ENCODE measurements at places on chromosomes 7 and 10.

DNA sequence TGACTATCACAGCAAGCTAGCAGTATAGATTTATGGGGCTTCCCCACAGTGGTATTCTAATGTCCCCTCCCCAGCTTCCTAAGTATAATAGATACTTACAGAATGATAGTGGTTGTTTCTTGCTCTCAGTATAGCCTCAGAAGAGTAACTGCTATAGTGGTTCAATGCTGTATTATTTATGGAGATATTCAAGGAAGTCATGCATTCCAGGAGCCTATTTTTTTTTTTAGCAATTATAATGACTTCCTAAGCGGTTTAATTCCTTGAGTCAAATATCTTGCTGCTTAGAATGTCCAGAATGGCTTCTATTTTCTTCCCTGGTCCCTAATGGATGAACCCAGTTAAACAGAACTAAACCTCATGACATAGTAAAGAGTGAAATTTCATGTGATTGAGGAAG is 451.5 kb upstream of the SEMA3D start:
- no peak for DNase-seq

DNA sequence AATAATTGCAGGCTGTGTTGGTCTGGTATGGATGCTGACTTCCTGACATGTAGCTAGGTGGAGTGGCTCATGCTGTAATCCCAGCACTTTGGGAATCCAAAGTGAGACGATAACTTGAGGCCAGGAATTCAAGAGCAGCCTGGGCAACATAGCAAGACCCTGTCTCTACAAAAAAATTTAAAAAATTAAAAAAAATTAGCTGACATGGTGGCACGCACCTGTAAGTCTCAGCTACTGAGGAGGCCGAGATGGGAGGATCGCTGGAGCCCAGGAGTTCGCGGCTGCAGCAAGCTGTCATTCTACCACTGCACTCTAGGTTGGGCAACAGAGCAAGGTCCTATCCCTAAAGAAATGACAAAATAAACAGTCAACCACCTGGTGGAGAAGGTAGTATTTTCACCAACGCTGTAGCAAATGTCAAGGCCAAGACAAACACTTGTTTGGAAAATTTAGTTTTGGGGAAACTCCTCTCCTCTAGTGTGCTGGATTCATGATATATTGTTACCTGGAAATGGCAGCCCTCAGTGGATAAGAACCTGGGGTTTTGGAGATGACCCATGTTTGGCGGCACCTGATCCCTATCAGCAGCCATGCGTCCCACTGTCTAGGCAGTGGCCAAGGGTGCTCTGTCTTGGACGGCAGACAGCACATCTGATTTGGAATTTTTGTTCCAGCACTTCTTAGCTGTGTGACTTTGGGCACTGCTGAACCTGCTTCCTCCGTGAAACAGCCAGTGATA is 29.5 kb downstream of the CUX1 start:
- no peak for DNase-seq

- DNase-seq = no peak
These were observed 68.2 kb downstream of the LRMDA start for GRCh38 chr10:75499556-75500160.

- no peak for DNase-seq
These were observed 10.1 kb downstream of the LANCL2 start for GRCh38 chr7:55375237-55375636.

GRCh38 chr10:66586073-66586472 is 339.8 kb upstream of the LRRTM3 start:
- DNase-seq = no peak

GRCh38 chr7:51226916-51227535 is 89.6 kb downstream of the COBL start:
- DNase-seq = no peak

GRCh38 chr10:100890673-100891317 is 22.0 kb upstream of the SLF2 start:
- no peak for DNase-seq

DNA sequence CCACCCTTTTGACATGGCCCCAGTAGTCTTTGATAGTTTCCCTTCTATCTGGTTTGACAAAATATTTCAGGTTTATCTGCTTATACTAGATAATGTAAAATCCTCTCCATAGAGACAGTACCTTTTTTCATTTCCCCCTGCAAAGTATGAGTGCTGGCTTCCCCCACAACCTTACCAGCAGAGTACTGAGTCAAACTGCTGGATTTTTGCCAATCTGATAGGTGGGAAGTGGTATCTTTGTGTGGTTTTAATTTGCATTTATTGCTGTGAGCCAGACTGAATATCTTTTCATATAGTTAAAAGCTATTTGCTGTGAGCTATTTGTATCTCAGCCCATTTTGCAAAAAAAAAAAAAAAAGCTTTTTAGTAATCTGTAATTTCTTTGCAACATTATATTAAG is 32.1 kb upstream of the HECTD2 start:
- DNase-seq = no peak

- DNase-seq = no peak
These were observed 47.9 kb downstream of the PHTF2 start for GRCh38 chr7:77846317-77847092.

DNA sequence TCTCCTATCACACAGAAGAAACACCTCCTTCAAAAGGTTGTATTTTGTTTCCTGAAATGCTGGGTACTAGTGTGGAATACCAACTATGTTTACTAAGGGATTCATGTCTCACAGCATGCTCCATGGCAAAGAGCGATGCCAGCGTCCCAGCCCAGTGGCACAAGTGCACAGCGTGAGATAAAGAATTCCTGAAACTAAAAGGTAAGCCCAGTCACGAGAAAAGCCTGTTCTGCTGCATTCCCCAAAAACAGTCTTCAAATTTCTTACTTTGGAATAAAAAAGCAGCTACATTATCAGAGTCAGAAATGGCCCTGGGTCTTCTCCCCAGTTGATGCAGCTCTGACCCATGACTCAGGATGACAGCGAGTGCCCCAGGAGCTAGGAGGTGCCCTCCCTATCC is 53.1 kb upstream of the DDC start:
- DNase-seq = no peak

- peak; percentile 90 for DNase-seq
These were observed 142.4 kb downstream of the SH3PXD2A start for GRCh38 chr10:103712898-103713498.

DNA sequence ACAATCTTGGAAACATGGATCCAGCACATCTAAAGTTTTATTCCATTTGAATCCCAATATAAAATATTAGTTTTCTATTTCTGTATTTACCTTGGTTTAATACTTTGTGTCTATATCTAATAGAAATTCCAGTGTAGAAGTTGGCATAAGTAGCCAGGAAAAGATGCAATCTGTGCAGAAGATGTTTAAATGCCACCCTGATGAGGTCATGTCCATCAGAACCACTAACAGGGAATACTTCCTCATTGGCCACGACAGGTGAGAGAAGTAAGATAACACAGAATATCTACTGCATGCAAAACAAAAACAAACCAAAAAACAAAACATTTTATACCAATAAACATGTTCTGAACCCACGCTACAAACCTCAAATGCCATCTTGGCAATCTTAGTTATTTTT is 15.7 kb downstream of the PLEKHS1 start:
- DNase-seq = no peak

- no peak for DNase-seq
These were observed 14.2 kb downstream of the MBL2 start for GRCh38 chr10:52758406-52758805.

DNA sequence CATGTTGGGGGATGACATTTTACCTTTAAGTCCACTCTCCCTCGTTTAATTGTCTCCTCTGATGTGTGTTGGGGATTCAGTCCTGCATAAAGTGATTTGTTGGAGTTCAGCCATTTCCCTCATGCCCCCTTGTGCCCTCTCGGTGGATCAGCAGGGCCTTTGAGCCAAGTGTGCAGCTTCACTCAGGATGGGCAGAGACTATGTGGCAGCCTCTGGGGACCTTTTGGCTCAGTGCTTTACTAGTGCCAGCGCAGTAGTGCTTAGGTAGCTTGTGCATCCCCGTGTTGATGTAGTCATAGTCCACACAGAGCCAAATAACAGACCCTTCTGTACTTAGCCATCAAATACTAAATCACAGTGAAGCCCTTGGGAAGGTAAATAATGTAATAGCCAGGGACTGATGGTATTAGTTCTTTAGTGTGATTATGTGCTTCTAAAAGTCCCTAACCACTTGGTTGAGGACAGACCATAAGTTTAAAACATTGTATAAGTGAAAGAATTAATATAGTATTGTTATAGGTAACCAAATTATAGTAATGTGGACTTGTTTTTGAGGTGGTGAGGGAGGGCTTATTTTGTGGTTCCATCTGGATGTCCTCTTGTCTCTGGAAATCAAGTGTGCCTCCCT is 11.4 kb downstream of the BUB3 start:
- DNase-seq = no peak

GRCh38 chr10:109894516-109894915 is 28.8 kb downstream of the XPNPEP1 start:
- no peak for DNase-seq

GRCh38 chr10:70306181-70306705 is 22.4 kb upstream of the NPFFR1 start:
- DNase-seq = no peak

DNA sequence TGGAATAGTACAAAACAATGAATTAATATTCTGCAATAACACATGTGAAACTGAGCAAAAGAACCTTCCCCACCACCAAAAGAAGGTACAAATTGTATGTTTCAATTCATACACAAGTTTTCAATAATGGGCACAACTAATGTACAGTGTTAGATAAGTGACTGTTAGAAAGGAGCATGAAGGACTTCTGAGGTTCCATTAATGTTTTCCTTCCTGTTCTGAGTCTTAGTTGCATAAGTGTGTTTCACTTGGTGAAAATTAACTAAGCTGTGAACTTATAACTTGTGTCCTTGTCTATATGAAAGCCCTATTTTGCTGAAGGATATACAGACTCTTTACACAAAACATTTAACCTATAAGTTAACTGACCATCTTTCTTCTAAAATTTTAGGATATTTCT is 8.2 kb downstream of the GSAP start:
- no peak for DNase-seq

- no peak for DNase-seq
These were observed 790.7 kb downstream of the TNS3 start for GRCh38 chr7:46791188-46791587.

DNA sequence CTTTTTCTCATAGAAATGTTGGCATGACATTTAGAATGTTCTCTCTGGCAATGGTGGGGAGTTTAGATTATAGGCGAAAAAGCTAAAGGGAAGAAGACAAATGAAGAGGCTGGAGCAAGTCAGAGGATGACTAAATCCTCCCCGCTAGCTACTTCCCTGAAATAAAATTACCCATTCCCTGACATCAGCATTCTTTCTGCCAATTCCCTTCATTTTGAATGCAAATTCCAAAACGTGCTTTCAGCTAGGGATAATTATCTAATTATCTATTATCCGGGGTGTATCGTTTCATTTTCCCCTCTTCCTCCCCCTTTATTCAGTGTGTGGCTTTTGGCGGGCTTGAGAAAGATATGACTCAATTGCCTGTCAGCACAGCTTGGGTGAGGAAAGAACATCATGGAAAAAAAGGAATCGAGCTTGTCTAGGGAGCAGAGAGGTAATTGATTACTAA is 672.3 kb downstream of the TNS3 start:
- no peak for DNase-seq

GRCh38 chr10:113573368-113573767 is 20.5 kb downstream of the HABP2 start:
- no peak for DNase-seq

DNA sequence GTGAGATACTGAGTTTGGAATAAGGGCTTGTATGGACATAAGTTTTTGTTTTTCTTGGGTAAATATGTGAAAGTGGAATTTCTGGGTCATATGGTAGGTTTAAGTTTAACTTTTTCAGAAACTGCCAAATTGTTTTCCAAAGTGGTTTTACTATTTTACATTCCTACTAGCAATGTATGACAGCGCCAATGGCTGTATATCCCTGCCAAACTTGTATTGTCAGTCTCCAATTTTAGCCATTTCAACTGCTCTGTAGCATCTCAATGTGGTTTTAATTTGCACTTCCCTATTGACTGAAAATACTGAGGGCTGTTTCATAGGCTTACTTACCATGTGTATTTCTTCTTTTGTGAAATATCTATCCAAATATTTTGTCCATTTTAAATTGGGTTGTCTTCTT is 90.5 kb upstream of the ZNF32 start:
- DNase-seq = no peak

GRCh38 chr10:97331153-97331703 is 3.3 kb downstream of the FRAT2 start:
- no peak for DNase-seq

- DNase-seq = no peak
These were observed 224.8 kb downstream of the DNAJB9 start for GRCh38 chr7:108794466-108794865.

DNA sequence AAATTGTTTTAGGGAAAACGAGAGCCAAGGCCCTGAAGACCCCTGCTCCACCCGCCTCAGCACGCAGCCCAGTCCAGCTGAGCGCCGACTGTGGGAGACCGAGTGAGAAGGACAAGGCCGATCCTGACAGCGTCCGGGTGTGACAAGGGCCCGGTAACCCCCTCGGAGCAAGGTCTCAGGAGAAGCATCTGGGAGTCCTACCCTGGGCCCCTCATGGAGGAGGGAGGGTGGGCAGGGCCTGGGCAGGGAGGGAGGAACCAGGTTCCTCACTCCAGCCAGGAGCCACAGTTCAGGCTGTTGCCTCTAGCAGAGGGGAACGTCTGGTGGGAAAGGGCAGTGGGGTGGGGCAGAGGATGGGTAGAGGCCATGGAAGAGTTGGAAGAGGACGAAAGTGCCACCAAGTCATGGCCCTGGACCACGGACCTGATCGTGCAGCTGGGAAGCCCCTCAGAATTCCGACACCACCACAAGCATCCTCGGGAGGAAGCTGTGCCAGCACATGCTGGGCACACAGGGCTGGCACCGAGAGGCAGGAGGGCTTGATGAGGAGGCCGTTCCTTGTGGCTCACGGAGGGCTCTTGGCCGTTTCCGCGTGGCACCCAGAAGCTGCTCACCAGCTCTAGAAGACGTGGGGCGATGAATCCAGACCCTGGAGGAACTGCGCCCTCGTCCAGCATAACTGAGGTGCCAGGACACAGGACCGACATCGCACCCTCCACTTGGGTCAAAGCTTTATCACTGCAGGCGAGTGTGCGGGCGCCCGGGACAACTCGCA is 2.2 kb upstream of the KNDC1 start:
- no peak for DNase-seq

- DNase-seq = peak; percentile 78
These were observed 26.2 kb downstream of the TBATA start for GRCh38 chr10:70758757-70759514.

- no peak for DNase-seq
These were observed 241.9 kb downstream of the FOXP2 start for GRCh38 chr7:114656466-114656865.

DNA sequence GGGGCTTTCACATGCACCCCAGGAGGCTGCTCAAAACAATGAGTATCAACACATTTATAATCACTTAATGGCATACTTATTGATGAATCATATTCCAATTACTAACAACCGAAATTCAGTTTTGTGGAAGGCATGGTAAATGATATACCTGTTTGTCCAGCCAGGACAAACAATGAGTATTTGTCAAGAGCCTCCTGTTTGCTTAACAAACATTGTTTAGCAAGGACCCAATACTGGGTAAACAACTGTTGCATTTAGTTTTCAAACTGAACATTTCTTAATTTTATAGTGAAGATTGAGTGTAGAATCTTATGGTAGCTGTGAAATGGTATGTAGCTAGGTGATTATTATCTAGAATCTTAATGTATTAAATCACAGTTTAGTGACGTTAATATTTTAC is 473.7 kb downstream of the ATRNL1 start:
- DNase-seq = no peak

GRCh38 chr10:119302591-119303253 is 95.4 kb downstream of the GRK5 start:
- DNase-seq = no peak
